Upper lobe of left lung (tissue), 6 donors: ENCODE measurements at places on chromosomes 4 and X.

DNA sequence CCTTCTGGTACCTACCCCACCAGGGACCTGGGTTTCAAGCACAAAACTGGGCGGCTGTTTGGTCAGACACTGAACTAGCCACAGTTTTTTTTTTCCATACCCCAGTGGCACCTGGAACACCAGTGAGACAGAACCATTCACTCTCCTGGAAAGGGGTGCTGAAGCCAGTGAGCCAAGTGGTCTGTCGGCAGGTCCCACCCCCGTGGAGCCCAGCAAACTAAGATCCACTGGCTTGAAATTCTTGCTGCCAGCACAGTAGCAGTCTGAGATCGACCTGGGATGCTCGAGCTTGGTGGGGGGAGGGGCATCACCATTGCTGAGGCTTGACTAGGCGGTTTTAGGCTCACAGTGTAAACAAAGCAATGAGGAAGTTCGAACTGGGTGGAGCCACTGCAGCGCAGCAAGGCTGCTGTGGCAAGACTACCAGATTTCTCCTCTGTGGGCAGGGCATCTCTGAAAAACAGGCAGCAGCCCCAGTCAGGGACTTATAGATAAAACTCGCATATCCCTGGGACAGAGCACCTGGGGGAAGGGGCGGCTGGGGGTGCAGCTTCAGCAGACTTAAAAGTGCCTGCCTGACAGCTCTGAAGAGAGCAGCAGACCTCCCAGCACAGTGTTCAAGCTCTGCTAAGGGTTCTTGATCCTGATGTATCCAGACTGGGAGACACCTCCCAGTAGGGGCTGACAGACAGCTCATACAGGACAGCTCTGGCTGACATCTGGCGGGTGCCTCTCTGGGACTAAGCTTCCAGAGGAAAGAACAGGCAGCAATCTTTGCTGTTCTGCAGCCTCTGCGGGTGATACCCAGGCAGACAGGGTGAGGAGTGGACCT is 223.0 kb downstream of the COX18 start:
- no peak for DNase-seq

DNA sequence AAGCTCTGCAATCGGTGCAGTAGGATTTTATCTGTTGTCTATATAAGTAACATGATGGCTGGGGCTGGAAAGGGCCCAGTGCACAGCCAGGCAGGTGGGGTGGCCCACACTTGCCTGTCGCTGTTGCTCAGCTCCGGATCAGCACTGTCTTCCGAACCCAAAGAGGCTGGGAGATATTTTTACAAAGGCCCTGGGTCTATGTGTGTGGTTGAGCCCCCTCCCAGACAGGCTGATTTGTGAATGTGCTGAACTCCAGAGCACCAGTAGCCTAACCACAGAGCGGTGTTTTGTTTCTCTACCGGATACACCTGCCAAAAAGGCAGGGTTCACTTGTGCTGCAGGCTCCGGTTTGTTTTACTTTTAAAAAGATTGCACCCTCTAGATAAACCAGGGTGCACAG is 33.5 kb upstream of the CHRNA9 start:
- no peak for DNase-seq

DNA sequence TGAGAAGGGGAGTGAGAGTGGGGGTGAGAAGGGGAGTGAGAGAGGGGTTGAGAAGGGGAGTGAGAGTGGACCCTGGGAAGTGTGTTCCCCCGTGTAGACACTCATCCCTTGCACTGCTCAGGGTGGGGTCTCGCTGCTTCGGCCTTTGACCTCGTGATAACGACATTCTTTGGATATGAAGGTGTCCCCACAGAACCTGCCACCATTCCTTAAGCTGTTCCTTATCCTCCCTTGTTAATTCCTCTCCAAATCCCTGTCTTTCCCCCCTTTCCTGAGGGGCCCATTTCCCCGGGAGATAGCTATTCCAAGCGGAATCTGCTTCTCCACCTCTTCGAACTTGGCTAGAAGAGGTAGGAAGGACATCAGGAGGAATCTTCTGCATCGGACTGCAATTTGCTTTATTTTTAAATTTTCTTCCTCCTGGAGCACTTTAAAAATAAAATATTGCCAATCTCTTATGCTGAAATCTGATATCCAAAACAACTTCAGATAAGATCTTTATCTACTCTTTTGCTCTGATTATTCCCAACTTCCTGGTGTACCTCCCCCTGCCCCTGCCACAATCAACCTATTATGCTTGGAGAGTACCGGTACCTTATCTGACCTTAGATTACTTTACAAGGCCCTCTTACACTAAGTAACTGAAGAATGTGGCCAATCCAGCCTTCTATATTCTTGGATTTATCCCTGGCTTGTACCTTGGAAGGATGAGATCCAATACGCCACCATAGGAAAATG is 15.6 kb downstream of the TRIML1 start:
- DNase-seq = no peak

DNA sequence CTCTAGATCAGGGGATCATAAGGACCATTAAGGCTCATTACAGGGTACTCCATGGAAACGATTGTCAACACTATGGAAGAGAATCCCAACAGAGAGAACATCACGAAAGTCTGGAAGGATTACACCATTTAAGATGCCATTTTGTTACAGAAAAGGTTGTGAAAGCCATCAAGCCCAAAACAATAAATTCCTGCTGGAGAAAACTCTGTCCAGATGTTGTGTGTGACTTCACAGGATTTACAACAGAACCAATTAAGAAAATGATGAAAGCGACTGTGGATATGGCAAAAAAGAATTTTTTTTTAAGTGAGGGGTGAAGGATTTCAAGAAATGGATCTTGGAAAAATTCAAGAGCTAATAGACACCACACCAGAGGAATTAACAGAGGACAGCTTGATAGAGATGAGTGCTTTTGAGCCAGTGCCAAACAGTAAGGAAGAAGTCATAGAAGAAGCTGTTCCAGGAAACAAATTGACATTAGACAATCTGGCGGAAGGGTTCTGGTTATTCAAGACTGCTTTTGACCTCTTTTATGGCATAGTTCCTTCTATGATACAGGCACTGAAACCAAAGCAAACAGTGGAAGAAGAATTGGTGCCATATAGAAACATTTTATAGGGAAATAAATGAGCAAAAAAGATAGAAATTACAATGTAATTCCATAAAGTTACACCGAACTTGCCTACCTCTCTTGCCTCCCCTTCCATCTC is 17.3 kb upstream of the LSM6 start:
- no peak for DNase-seq

DNA sequence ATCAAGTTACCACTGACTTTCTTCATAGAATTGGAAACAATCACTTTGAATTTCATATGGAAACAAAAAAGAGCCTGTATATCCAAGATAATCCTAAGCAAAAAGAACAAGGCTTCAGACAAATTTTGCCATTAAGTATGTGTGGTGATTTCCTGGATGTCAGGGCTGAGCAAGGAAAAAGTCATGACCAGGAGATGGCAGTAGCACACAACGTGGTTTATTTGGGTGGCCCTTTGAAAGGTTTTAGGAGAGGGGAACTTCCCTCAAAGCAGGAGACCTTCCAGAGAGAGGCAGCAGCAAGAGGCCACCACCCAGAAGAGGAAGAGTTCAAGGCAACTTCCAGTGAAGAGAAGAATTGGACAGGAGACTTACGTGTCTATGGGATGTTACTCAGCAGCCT is 18.1 kb upstream of the ZXDB start:
- DNase-seq = no peak

GRCh38 chr4:119315036-119315435 is 6.9 kb downstream of the FABP2 start:
- DNase-seq = no peak

DNA sequence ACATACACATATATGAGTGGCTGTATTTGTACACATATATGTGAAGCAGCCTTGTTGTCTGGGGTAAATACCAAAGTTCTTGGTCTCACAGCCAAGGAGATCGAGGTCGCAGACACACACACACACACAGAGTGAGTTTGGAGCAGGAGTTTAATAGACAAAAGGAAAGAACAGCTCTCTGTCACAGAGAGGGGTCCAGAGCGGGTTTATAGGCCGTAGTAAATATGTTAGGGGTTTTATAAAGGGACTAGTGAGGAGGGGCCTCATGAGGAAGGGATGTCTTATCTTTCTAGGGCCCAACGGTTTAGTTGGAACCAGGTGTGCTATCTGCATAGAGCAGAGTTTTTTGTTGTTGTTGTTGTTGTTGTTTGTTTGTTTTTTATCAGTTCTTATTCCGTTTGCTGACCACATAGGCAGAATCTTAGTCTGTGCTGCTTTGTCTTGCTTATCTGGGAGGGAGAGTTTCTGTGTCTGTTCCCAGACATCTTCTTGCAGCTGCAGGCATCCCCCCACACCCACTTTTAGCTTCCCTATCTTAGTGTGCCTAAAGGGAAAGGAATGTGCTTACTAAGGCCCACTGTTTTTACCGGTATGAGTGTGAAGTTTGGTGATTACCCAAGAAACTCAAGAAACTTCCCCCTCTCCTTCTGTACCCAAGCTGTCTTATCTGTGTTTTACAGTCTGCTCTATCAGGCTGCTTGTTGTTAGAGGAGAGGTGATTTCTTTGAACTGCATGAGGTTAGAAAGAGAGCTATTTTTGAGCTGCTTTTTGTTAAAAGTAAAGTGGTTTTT is 91.9 kb downstream of the TENT5D start:
- DNase-seq = no peak

DNA sequence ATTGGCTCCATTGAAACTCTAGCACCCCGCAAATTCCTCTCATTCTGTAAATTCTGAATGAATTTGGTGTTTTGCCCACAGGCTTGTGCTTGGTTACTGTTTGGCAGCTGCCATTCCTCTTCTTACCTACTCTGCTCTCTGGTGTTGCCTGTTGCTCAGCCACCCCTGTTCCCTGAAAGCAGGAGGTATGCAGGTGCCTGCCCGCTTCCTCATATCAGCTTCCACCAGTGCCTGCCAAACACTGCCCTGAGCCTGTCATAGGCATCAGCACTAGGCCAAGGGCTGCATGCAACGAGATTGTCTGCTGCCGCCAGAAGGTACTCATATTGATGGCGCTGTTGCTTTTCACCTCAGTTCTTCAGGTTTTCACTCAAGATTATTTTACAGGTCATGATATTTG is 978.1 kb downstream of the C4orf33 start:
- DNase-seq = no peak

DNA sequence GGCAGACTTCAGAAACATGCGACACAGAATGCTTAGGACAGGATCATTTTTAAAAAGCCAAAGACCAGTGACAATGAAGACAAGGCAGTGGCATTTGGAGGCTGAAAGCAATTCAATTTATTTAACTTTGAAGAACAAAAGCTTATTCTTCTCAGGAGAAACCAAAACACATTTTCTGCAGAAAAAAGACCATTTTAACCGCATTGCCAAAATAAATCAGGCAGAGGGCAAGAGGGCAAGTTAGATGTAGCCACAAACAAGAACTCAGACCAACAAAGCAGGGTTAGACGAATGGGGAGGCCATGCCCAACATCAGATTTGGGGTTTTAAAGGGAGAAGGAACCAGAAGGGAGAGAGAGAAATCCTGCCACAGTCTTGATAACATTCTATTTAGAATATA is 58.9 kb downstream of the RELL1 start:
- DNase-seq = no peak

- DNase-seq = no peak
Measured at GRCh38 chrX:139811942-139812629, 104.1 kb upstream of the MCF2 start.

- no peak for DNase-seq
Measured at GRCh38 chr4:38426532-38426931, 237.5 kb upstream of the KLF3 start.

- no peak for DNase-seq
Measured at GRCh38 chrX:41688835-41689234, at the start of gene GPR34. TSS of gene GPR34 (plus strand) at chrX:41688973. CDS start at chrX:41695634, 6,661 bp downstream.

- DNase-seq = no peak
Measured at GRCh38 chrX:126137899-126138298, 28.2 kb downstream of the DCAF12L2 start.

- DNase-seq = no peak
Measured at GRCh38 chr4:155544547-155544946, 122.1 kb upstream of the GUCY1A1 start.

GRCh38 chr4:12555011-12555410 is 929.1 kb downstream of the RAB28 start:
- no peak for DNase-seq

DNA sequence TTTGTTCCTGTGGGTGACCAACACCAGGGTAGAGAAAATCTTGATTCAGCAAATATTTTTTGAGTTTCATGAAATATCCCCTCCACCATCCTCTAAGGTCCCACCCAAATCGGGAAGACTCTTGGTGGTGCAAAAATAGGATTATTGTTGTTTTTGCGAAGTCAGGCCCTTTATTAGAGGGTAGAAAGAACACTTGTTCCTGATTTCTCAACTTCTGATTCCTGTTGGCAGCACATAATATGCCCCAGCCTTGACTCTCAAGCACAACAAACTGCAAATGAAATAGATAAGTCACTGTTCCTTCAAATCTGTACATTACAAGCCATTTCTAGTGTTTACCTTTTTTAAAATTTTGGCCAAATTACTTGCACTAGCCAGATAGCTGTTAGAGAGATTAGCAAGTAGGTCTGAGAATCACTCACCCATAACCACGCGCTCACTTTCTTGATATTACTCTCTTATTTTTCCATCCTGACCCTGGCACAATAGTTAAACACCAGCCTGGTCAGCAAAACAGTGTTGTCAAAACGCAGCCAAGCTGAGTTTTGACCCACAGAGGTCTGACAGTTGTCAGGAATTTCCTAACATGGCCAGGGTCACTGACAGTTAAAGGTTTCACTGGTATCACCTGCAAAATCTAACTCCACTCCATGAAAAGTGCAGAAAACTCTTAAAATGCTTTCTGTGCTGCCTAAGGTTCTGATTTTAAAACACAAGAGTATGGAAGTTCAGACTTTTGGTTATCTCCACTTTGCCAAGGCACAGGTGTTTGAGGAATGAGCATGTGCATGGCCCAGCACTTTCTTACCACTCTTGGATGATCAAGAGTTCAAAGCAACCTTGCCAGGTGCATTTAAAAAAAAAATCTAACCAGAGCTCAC is 69.8 kb downstream of the RBM47 start:
- no peak for DNase-seq

- DNase-seq = no peak
Measured at GRCh38 chr4:62448911-62449310, 1248.8 kb downstream of the ADGRL3 start.

DNA sequence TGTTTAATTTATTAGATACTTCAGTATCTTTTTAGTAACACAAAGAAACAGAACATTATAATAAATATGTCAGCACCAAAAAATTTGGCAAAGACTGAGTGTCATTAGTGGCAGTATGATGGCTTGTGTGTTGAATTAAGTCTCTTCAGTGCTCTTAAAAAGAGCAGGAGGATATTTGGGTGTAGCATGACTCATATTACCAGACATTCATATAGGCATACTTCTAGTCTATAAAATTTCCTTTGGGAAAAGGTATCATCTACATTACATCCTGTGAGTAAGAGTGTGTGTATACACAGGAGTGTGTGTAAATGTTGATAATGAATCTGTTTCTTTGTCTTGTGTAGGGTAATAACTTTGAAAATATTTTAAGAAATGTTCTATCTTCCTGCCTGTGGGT is 135.7 kb downstream of the CNKSR2 start:
- DNase-seq = no peak

- no peak for DNase-seq
Measured at GRCh38 chr4:25795566-25796454, 67.0 kb downstream of the SEL1L3 start.

GRCh38 chr4:87118826-87119225 is 101.6 kb downstream of the KLHL8 start:
- no peak for DNase-seq
